ENCODE measurements at places on chromosomes 16 and 17.
A peak's percentile ranks its signal among the peaks of the same experiment; 100 is the strongest.

GRCh38 chr16:90002759-90003158 lies 16.5 kb downstream of the DBNDD1 start:
- DNase-seq, result no peak

- peak; percentile 47 for DNase-seq
These were observed 11.1 kb upstream of the SLC5A11 start for GRCh38 chr16:24834459-24835335.

DNA sequence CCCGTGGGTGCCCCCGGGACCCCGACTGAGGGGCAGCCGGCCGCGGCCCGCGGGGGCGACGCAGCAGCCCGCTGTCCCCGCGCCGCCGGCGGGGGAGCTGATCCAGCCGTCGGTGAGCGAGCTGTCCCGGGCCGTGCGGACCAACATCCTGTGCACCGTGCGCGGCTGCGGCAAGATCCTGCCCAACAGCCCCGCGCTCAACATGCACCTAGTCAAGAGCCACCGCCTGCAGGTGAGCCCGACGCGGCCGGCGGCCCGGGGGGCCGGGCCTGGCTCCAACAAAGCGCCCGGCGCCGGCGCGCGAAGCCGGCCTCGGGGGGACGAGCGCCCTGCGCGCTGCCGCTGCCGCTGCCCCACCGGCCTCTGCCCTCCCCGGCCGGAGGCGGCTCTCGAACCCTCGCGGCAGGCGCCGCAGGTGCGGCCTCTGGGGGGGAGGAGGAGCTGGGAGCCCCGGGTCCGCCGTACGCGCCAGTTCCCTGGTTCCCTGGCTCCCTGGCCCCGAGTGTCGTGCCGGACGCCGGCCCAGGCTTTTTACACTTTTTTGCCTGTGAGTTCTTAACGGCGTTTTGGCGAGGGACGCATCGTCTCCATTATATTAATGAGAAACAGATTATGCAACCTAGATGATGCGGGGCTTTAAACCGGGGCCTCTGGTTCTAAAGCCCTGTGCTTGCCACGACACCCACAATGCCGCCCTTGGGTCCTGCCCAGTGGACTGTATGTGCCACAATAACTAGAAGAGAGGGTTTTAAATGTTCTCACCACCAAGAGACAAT lies 521 bp downstream of the ATMIN start:
- DNase-seq, result peak; percentile 60

DNA sequence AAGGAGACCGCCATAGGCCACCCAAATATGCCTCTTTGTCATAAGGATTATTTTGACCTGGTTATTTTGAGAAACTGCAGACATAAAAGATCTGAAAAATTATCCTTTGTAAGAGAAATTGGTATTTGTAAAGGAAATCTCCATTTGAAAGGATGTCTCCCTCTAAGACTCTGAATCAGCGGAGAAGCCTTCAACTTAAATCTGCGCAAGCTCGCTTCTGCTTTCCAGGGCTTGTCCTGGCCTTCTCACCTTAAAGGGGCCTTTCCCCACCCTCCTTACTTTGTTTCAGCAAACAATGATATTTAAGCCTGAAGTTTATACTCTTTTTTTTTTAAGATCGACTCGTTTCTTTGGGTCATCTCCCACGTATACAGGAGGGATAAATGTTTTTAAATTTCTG lies 34.5 kb downstream of the HSBP1 start:
- DNase-seq, result no peak

DNA sequence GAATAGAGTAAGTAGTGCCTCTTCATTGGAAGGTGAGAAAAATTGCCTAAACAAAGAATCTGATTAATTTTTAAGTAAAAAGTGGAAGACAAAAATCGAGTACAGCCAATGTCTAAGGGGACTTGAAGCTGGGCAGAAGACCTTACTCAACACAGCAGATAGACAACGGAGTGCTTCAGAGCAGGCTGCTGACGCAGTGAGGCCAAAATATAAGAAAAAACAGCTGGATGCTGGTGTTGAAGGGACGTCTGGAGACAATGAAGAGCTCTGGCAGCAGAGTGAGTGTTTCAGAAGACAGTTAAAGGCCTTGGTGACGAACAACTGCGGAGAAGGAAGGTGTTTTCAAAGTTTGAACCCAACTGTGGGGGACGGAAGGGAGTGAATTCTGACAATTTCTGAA lies 169.8 kb downstream of the MRTFB start:
- no peak for DNase-seq

DNA sequence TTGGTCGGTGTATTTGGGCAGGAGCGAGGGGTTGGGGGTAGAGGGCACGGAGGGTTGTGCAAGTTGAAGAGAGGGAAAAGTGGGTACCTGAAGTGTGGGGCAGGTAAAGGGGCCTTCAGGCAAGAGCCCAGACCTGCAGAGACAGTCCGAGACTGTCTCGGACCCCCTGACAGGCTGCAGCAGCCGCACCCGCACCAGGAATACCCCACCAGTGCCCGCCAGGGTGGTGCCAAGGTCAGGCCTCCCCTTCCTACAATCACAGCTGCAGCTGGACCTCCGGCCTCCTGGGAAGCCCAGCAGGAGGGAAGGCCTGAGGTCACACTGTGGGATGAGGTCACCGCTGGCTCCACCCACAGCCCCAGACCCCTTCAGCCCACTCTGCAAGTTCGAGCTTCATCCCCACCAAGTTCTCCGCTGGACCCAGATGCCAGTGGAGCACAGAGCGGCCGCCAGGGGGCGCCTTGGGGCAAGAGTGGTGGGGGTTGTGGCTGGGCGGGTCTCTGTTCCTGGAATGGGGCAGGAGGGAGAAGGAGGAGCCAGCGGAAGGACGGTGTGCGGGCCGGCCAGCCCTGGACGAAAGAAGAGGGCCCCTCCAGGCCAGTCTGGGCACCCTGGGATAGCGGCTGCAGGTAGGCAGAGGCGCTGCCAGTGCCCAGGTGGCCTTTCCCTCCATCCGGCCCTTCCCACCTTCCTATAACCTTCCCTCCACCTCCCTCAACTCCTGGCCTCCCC lies at the start of gene HSD3B7:
TSS of gene HSD3B7 (plus strand) at position 539 of the 732 bp plus-strand sequence. CDS start 452 bp downstream, outside the sequence.
- peak; percentile 100 for DNase-seq

- DNase-seq, result no peak
These were observed 353.1 kb upstream of the MON1B start for GRCh38 chr16:76837872-76838271.

All from HEK293T (cell line).